ENCODE measurements at places on chromosomes 5 and 9. TPM values are rescaled to one million over a fixed set of nuclear protein-coding genes. Genes with fewer than 3 reads are reported as not detected.

DNA sequence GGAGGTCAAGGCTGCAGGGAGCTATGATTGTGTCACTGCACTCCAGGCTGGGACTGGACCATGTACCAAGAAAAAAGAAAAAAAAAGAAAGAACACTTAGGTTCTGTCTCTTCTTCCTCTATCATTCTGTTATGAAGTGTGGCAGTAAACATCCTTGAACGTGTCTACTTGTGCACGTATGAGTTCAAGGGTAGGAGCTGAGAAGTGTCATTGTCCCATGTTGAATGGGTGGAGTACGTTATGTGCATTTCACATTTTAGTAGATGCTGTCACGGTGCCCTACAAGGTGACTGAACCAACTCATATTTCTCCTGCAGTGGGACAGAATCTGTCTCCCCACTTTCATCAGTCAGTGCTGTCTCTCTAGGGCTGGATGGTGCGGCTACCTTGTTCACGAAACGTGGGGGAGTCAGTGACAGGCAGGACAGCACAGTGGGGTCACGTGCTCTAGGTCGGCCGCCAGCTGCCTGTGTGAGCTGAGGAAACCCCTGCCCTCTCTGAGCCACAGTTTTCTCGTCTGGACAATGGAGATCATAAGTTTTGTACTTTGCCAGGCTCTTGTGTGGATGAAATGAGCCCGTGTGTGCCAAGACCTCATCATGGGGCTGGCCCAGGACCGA lies 47.2 kb downstream of the GTF3C4 start:
- DNase-seq = no peak

DNA sequence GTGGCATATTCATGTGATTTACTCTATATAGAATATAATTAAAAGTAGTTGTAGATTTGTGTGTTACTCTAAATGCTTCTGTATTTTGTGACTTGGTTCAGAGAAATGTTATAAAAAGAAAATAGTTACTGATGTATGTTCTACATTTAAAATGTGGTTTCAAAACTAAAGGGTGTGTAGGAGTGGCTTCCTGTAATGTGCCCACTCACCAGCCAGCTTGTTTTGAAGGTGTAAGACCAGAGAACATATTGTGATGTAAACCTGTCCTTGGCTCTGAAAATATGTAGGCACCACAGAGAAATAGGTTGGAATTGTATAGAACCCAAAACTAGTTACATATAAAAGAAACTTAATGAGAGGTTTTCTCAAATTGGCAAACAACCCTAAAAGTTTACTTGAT lies 51.2 kb upstream of the ARRDC3 start:
- DNase-seq = no peak

DNA sequence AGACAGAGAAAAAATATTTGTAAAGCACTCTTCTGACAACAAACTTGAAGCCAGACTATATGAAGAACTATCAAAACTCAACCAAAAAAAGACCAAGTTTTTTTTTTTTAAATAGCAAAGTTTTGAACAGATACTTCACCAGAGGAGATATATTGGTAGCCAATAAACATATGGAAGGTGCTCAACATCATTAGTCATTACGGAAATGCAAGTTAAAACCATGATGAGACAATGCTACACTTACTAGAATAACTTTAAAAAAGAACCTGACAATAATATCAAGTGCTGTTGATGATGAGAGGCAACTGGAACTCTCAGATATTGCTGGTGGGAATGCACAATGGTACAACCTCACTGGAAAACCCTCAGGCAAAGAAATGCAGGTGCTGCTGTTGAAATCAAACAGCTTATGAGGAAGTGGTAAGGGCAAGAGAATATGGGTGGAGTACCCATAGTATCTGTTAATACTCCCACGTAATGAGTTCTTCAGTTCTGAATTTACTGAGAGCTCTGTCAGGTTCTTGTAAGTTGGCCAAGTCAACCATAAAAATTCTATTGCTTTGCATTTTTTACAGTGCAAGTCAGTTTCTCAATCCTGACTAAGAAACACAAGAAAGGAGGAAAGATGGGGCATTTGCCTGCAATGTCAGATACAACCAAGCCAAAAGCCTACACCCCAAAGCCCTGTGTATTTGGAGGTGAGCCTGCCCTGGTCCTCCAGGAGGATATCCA lies 87.3 kb upstream of the GNAQ start:
- no peak for DNase-seq

Gene IL17B
- not detected for total RNA-seq

Gene PLPP7
- total RNA-seq = 13.9 TPM

Gene SPATA31A3
- total RNA-seq = not detected

DNA sequence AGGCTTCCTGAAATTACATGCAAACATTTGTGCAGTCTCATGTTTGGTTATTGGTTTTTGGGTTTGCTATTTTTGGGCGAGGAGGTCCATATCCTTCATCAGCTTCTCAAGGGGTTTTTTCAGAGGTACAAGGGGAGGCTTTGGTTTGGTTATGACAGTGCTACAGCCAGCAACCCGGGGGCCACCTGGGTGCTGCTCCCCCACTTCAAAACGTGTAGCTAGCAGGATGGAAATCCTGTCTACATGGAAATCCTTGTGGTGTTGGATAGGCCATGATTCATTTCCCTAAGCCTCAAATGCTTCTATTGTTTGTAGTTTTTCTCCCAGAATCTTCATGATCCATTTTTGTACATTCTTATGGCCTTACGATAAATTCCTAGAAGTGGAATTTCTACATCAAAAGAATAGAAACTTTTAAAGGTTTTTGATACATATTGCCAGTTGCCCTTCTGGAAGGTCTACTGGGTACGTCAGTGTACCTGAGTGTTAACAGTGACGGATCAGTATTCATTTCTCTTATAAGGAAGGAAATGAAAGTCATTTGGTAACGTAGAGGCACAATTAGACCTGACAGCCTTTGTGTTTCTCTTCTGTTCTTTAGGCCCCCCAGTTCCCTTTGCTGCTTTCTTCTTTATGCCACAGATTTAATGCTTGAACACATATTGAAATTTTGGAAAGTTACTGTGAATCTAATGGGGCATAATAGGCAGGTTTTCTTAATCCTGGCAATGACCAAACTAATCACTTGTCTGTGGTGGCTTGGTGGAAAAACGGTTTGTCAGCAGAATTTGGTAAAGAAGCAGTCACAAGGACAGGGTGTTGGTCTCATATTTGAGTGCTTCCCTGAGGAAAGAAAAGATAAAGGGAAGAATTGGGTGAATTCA lies 69.7 kb upstream of the ABL1 start:
- DNase-seq = no peak

DNA sequence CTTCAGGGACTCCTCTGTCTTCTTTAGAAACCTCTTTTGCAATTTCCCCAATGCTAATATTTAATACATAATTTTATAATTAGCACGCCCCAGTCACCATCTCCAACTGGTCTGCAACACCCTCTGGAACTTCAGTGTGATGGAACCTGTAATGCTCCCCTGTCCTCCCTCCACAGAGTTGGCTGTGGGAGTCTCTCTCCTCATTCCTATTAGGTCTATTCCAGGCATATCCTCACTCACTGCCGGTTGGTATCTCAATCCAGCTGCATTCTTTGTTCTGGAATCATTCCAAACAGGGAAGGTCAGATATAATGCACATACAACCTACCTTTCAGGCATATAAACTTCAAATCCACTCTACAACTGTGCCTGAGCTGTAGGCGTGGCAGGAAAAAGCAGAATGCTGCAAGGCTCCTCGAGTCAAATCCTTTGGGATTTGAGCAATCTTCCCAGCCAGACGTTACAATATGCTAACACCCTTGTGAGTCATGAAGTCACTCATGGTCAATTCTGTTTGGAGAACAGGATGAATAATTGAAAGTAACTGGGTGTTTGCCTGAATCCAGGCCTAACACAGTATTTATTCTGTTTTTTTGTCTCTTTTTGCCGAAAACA lies 293.8 kb downstream of the CWC27 start:
- DNase-seq = no peak

DNA sequence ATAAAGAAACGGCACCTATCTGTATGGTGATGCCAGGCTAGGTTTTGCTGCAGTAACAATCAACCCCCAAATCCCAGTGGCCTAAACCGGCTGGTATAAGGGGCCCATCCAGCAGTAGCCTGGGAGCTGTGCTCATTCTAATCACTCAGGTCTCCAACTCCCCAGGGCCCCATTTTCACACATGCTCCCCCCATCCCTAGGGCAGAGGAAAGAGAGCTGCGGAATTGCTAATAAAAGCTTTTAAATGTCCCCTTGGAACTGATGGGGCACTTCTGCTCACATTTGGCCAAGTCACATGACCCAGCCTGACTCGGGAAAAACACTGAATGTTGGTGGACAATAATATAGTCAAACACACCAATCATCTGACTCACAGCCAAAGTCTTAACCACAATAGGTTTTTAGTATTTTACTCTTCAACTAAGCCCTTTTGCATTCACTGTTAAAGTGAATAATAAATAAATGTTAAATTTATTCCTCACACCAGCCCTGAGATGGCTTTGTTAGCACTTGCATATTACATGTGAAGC lies 1.6 kb downstream of the FBLL1 start:
- DNase-seq = no peak

DNA sequence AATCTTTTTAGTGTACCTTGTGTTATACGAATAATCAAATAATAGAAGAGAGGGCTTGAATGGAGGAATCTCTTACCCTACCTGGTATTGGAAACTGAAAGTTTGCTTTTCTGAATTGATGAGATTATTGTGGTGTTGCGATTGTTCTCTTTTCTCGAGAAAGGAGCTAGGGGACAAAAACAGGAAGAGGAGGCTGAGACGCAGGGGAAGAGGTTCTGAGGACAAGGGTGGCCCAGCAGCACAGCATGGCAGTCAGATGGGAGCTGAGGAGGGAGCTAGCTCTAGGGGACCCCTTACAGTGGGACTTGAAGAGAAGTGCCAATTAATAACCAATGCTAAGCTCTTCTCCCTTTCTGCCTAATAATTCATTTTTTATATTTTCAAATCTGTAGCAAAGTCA lies 183.3 kb upstream of the DMAC1 start:
- no peak for DNase-seq

Gene FGF10
- 24.0 TPM for total RNA-seq

DNA sequence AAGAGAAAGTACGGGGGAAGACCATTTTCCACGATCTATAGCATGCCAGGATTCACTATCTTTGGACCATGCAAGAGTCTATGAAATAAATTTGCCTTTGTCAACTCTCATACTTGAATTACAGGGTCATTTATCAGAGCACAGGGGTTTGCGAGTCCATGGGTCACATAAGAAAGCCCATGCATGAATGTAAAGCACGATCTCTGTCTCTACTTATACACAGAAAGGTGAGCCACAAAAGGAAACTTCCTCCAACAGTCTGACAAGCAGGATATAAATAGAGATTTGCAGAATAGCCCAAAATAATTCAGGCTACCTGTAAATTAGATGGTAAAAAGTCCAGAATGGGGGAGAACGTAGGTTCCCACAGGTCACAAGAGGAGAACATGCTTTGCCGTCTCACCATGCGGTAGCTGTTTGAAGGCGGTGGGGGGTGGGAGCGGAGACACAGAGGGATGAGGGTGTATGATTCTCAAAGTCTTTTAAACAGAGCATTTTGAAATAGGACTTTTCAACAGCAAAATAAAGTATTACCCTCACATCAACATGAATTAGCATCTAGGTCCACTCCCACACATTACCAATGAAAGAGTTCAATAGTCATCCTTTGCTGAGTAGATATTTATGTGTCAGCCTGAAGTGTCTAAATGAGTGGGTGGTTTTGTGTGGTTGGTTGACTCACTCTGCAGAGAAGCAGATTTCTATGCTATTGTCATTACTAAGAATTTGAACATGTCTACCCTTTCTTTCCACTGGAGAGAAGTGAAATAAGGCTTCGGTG lies 279.7 kb downstream of the EBF1 start:
- no peak for DNase-seq

DNA sequence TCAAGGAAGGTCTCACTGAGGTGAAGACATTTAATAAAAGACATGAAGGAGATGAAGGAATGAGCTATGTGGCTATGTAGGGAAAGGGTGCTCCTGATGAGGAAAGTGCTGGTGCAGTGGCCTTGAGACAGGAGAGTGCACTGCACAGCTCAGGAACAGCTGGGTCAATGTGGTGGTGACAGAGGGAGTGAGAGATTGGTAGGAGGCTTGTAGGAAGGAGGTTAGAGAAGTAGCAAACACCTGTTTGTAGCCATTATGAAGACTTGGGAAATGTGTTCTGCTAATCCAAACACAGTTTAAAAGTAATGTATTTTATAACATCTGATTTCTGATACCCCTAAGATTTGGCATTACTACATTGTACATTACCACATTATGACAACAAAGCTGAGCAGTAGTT lies 115.1 kb upstream of the MTAP start:
- DNase-seq = no peak

DNA sequence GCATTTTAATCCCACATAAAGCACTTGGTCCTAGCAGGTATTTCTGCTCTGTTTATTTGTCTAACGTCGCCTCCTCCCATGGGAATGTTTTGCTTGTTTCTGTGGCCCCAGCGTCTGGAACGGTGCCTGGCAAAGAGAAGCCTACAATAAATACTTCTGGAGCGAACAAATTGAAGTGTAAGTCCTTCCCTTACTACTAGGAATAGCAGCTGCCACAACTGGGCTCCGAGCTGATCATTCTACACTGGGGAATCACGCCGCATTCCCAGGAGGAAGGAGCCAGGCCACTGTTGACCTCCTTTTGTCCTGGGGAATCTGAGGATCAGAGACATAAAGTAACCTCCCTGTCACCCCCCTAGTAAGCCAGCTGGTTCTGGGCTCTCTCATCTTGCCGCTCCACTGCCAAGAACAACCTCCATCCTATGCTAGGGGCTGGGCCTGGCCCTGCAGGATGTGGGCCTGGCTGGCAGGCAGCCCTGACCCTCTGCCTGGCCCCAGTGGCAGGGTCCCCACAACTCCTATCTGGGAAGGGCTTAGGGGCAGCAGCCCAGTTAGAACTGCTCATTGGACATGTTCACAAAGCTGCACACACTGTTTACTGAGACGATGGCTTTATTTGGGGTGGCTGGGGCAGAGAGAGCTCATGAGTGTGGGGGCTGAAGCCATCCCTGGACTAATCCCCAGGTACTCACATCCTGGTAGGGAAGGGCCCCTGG lies 82.8 kb downstream of the GTF3C4 start:
- peak; percentile 75 for DNase-seq

Gene CRHBP
- 4.9 TPM for total RNA-seq

GRCh38 chr9:76316069-76316468 lies 78.2 kb downstream of the RFK start:
- no peak for DNase-seq

Gene SLC6A19
- 0.32 TPM for total RNA-seq

- no peak for DNase-seq
Measured at GRCh38 chr5:159887050-159887449, 29.2 kb upstream of the ADRA1B start.

Gene PKD2L2
- not detected for total RNA-seq

DNA sequence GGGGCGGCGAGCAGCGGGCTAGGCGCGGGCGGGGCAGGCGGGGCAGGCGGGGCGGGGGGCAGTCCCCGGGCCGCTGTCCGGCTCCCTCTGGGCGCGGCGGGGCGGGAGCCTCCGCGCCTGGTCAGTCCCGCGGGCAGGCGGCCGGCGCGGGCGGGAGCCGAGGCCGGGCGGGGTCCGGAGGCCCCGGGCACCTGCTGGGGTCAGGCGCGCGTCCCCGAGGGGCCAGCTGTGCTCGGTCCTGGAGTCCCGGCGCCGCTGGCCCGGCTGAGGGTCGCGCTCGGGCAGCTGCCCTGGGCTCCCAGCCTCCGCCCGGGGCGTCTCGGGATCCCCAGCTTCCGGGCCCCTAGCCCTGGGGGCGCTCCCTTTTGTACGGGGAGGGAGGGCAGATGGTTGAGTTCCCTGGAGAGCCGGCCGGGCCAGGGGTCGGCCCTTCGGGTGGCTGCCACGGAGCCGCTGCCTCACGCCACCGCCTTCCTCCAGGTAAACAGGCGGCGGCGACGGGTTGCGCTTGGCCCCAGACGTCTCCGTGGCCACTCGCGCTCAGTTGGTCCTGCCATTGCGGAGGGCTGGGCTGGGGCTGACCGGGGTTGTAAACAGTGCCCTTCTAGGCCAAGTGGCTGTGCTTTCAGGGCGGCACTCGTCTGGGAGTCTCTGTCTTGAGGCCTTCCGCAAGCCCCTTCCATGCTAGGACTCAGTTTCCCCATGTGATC lies 473 bp downstream of the ZBTB34 start:
- DNase-seq = no peak

Data from mesenteric fat pad (tissue), 1 donor.